Anterior cingulate cortex (tissue), 58 donors: ENCODE measurements at places on chromosomes 2 and 18.

GRCh38 chr2:152354069-152354755 lies 19.2 kb downstream of the FMNL2 start:
- DNase-seq, result no peak

- DNase-seq, result no peak
These were observed 550.2 kb upstream of the SETBP1 start for GRCh38 chr18:44130376-44130942.

- DNase-seq, result no peak
These were observed 349.1 kb downstream of the ANAPC1 start for GRCh38 chr2:111534910-111535352.

GRCh38 chr2:52571380-52572347 lies 1195.9 kb upstream of the CHAC2 start:
- DNase-seq, result no peak

- DNase-seq, result no peak
These were observed 684.7 kb downstream of the EPHA4 start for GRCh38 chr2:220887271-220887870.

GRCh38 chr2:48849770-48850169 lies 94.2 kb upstream of the LHCGR start:
- no peak for DNase-seq

DNA sequence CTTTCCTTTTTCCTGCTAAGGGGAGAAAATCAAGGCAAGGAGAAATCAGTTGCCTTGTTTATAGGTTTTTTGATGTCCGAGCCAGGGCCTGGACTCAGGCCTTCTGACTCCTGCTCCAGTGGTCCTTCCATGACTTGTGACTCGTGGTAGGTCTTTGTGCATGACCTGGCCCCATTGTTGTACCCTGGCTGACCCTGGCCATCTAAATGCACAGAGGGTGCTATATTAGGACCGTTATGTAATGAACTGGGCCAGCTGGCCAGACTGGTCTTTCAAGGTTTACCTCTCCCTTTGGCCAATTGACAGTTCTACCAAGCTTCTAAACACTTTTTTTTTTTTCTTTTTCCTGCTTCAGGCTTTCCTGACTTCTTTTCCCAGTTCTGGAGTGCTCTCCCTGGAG lies 81.1 kb downstream of the SETBP1 start:
- no peak for DNase-seq

DNA sequence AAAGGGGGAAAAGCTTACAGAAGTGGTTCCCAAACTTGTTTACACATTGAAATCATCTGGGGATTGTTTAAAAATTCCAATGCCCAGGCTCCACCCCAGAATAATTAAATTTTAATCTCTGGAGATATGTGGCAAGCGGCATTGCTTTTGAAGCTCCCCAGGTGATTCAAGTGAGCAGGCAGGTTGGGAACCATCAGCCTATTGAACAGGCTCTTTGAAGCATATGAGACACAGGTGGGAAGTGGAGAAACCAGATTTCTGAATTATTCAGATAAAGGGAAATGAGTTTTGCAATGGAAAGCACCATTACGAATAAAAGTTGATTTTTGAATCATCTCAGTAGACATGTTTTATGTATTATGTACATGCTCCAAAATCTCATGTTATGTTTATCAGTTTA lies 57.6 kb upstream of the NOSTRIN start:
- DNase-seq, result no peak

DNA sequence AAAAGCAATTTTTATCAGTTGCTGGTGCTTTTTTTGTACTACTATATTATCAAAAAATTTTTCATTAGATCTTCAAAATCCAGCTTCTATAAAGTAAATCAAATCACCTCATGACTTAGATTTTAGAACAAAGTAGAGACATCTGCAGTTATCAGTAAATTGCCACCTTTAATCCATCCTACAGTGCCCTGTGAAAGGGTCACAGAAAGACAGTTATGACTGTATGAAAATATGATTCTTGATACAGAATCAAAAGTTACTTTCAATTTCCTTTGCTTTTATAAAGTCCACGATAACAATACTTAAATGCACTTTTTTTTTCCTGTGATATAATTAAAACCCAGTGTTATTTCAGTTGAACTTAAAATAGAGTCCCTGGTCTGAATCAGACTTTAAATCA lies 61.4 kb downstream of the PRPF40A start:
- no peak for DNase-seq

DNA sequence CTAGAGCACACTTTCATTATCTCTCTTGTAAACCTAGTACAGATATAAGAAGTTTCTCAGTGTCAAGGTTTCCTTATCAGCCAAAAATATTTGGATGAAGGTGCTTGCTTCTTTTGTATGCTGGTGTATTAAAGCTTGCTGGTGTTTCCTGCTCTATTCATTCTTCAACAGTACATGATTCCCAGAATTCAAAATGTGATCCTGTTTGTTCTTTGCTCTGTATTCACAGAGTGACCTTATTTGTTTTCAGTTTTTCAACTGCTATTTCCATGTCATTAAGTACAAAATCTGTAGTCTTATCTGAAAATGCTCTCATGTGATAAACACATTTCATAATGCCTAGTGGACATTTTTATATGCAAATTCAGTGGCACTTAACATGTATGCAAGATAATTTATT lies 1185.8 kb downstream of the SUCLG1 start:
- no peak for DNase-seq

DNA sequence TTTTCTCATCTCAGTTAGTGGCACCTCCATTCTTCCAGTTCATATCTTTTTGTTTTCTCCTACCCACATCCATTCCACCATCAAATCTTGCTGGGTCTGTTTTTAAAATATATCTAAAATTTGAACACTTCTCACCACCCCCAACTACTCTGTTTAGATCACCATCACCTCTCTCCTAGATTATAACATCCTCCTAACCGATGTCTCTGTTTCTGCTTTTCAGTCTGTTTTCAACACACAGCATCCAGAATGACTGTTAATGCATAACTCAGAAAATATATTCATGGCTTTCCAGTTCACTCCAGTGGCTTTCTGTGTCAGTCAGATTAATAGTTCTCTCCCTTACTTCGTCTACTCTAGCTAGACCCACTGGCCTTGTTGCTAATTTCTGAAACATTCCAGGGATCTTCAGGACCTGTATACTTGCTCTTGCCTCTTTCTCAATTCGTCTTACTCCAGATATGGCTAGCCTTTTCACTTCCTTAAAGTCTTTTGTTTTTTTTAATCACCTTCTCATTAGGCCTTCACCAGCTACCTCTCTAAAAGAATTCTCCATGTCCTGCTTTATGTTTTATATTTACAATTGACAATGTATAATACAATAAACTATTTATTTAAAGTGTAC lies 105.3 kb downstream of the COMMD1 start:
- DNase-seq, result no peak

GRCh38 chr18:75656563-75657247 lies 229.2 kb upstream of the SMIM21 start:
- no peak for DNase-seq

- no peak for DNase-seq
These were observed 39.5 kb downstream of the STK39 start for GRCh38 chr2:168207851-168208250.
